GM19239 (cell line): ENCODE measurements at places on chromosomes 4 and X.

- no peak for DNase-seq
These were observed 96.2 kb upstream of the ATP6AP2 start for GRCh38 chrX:40484408-40485091.

DNA sequence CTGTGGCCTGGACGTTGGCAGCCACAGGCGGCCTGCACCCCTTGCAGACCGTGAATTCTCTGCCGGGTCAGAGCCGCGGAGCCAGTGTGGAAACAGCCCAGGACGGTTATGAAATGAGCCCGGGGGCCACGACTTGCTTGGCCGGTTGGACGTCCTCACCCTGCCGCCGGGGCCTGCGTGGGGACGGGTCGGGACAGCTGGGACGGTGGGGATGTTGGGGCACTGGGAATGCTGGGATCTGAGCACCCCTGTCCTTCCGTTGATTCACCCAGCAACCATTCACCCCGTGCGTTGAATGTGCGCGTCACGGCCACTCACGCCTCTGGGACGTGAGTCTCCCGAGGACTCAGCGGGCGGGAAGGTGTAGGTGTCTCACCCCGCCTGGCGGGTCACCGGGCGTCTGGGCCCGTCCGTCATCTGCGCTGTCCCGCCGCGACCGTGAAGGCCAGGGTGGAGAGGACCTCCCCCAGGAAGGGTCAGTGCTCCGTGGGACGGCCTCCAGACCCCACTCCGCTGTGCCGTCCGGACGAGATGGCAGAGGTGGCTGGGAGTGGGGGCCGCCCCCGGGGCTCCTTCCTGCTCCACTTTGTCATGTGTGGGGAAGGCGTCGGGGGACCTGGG is 4.5 kb upstream of the PLCXD1 start:
- DNase-seq, result no peak

- DNase-seq, result no peak
These were observed 748.6 kb downstream of the STPG2 start for GRCh38 chr4:97394653-97395052.

GRCh38 chr4:38489924-38490639 is 173.9 kb upstream of the KLF3 start:
- no peak for DNase-seq

DNA sequence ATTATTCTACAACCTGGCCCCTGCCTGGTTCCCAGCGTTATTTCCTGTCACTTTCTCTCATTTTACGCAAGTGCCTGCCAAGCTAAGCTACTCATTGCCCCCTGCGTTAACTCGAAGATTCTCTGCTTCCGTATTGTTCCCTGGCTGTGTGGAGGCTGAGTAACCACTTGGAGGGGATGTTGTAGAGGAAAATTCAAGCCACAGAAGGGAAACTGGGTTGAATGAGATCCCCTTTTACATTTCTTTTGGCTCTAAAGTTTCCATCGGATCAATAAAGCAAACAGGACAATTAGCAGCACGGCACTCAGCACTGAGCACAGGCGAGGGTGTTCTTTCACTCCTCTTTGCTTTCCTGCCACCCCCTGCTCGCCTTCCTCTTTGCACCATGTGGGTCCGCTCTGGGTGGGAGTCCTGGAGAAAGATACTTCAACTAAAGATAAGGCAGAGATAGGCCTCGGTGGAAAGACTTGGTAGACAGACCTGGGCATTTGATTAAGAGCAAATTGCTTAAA is 4.2 kb upstream of the TMSB4X start:
- DNase-seq, result no peak

DNA sequence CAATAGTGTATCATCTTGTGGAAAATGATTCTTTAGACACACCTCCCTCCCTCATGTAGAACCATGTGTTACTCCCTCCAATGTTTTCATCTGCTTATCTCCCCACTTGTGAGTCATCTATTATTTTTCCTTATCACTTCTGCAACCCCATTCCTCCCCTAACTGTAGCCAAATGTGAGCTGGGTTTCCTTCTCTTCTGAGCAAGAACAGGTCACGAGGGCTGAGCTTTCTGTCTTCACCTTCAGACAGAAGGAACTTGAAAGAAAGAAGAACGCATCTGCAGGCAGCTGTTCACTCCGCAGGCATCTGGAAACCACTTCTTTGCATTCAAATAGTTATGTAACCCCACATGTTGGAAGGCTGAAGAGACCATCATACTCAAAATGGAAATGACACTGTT is 1.8 kb downstream of the PPP1R2C start:
- DNase-seq, result no peak

DNA sequence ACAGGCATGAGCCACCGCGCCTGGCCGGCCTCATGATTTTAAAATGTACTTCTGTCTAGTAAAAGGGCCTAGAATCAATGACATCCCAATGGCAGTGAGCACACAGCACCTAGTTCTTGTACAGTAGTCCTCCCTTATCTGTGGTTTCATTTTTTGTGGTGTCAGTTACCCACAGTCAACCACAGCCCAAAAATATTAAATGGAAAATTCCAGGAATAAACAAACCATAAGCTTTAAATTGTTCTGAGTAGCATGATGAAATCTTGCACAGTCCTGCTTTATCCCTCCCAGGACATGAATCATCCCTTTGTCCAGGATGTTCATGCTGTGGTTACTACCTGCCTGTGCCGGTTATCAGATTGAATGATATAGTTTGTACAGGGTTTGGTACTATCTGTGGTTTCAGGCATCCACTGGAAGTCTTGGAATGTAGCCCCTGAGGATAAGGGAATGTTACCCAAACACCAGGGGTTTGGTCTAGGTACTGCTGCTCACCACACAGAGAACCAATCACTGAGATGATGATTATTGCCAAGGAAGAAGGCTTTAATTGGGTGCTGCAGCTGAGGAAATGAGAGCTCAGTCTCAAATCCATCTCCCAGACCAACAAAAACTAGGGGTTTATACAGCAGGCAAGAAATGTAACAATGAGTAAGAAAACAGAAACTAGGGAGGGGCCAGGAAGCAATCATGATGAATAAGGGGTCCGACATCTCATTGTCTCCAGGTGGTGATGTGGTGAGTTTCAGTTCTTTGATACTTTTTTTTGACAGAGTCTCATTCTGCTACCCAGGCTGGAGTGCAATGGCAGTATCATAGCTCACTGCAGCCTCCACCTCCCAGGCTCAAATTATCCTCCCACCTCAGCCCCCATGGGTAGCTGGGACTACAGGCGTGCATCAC is 16.2 kb upstream of the FHL1 start:
- no peak for DNase-seq

- no peak for DNase-seq
These were observed 264.5 kb downstream of the RCHY1 start for GRCh38 chr4:75249739-75250138.

- DNase-seq, result no peak
These were observed 486 bp downstream of the ABLIM2 start for GRCh38 chr4:8157944-8158709.
